ENCODE measurements at places on chromosomes 16 and 17.

- no peak for DNase-seq
Measured at GRCh38 chr16:25235991-25236390, 19.2 kb downstream of the AQP8 start.

- DNase-seq = no peak
Measured at GRCh38 chr16:2663553-2664546, 18.5 kb upstream of the KCTD5 start.

DNA sequence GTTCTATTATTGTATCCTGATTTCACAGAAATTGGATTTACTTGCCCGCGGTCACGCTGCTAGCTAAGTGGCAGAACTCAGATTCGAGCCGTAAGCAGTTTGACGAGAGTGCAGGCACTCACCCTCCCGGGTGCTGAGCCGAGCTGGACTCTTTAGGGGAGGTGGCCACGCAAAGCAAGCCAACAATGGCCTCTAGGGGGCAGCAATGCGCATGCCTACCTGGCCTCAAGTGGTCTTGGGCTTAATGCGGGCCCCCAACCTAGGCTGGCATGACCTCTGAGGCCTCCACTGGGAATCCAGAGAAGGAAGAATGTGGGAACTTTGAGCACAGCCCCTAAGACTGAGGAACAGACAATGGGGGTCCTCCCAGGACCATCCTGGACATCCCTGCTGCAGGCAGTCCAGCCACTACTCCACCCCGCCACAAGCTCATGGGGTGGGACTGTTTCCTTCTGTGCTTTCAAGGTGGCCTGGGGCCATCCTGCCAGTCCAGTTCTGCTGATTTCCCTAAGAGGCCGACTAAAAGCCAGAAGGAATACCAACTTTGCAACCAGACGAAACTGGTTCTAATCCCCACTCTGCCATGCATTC lies 276.5 kb downstream of the XYLT1 start:
- DNase-seq = no peak

- DNase-seq = no peak
Measured at GRCh38 chr17:17728550-17729251, 47.4 kb downstream of the RAI1 start.

GRCh38 chr16:10200637-10201586 lies 18.7 kb upstream of the GRIN2A start:
- no peak for DNase-seq

GRCh38 chr17:9676820-9677310 lies 31.5 kb downstream of the USP43 start:
- DNase-seq = no peak

GRCh38 chr17:39751637-39752036 lies 13.9 kb downstream of the GRB7 start:
- no peak for DNase-seq

DNA sequence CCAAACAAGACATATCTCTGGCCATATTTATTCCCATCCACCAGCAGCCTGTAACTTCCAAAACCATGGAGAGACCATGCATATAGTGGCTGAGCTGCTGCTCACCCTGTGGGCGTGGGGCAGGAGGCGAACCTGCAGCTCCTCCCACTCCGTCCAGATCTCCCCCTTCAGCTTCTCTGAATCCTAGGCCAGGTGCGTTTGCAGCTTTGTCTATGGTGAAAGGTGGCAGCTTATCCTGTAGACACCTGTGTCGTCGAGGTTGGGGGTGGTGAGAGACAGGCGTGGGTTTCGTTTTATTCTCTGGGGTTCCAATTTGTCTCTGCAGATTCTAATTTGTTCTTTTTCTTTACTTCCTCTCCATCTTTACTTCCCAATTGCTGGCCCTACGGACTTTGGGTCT lies 9.7 kb upstream of the ANKS4B start:
- DNase-seq = no peak

DNA sequence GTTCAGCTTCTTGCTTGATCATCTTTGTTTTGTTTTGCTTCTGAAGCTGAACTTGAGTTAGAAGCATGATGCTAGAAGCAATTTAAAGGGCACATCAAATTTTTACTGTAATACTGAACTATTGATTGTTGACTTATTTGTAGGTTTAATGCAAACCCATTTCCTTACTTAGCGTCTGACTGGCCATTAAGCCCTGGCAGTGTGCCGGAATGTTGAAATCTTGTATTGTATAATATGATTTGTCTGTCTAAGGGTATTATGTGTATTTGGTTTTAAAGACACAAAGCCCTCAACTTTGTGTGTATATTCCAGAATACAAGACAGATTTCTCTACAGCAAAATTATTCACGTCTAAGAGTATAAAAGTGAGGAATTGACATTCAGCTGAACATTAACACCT lies 39.7 kb downstream of the NUP93 start:
- DNase-seq = no peak

- DNase-seq = no peak
Measured at GRCh38 chr16:19175492-19176262, 7.6 kb downstream of the SYT17 start.

- DNase-seq = no peak
Measured at GRCh38 chr16:85928401-85928820, 29.4 kb downstream of the IRF8 start.

- no peak for DNase-seq
Measured at GRCh38 chr16:4203748-4204147, 38.1 kb downstream of the SRL start.

GRCh38 chr17:57577751-57578607 lies 167.1 kb downstream of the CCDC182 start:
- no peak for DNase-seq

- no peak for DNase-seq
Measured at GRCh38 chr16:86033016-86033474, 134.1 kb downstream of the IRF8 start.

DNA sequence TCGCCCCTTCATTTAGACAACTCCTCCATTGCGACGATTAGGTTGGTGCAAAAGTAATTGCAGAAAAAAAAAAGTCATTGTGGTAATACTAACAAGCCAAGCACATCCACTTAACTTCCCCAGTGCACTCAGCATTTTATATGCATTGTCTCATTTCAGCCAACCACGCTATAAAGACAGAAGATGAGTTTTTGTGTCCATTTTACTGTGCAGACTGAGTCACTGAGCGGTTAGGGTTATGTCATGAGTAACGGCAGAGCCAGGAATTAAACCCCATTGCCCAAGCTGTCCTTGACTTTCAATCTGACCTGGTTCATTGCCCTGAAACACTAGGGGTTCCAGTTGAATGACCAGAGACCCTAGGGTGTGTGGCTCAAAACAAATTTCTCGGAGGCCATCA lies 218.7 kb downstream of the XYLT1 start:
- no peak for DNase-seq

GRCh38 chr17:39920218-39921210 lies 2.1 kb upstream of the GSDMB start:
- DNase-seq = no peak

DNA sequence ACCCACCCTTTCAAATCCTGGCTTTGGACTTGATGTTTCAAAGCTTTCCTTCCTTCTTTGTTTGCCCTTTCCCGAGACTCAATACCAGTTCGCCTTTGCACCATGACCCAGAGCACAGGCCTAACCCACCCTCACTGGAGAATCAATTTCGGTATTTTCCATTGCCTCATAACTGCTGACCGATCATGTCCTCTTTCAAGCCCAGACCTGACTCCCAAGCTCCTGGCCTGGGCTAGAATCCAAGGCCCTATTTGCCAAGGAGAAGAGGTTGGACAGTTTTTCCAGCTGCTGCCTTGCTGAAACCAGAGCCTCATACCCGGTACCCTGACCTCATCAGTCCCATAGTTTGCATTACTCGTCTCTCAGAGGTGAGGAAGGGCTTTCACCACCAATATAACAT lies 35.3 kb upstream of the HELZ start:
- no peak for DNase-seq

DNA sequence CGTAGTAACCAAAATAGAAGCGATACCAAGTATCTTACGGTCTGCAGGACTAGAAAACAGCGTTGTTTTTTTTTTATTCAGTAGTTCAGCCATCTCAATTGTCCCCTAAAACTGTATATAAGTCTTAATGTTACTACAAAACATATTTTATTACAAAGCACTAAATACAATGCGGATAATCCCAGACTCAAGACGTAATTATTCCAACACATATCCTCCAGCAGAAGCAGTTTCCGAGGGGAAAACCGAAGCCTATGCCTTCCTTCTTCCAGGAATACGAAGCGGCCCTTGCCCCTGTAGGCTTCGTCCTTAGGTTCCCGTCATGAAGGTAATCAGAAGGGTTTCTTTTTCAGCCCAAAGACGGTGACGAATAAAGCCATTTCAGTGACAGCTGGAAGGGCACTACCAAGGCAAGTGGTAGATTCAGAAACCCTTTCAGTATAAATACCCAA lies 2.3 kb downstream of the TMEM107 start:
- no peak for DNase-seq

DNA sequence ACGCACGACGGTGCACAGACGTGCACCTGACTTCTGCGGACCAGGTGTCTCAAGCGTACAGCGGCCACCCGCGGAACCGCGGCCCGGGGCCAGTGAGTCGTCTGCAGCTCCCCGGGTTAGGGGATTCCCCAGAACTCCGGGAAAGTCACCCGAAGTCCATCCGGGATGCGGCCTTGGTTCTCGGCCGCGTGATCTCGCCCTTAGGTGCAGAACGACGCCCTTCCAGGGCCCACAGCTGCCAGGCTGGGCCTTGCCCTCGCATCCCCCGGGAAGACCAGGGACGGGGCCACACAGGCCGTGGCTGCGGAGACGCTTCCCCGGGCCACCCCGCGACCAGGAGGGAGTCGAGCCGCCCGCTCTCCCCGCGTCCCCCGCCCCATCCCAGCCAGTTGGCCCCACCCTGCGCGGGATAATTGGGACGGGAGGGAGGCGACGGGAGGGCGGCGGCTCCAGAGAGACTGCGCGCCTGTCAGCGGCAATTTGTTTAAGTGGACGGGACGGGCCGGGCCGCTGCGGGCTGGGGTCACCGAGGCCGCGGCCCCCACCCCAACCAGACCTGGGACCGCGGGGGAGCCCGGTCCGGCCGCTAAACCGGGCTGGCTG lies 3.6 kb upstream of the TBX2 start:
- no peak for DNase-seq

- no peak for DNase-seq
Measured at GRCh38 chr17:77433385-77434135, 292.8 kb downstream of the SEC14L1 start.

DNA sequence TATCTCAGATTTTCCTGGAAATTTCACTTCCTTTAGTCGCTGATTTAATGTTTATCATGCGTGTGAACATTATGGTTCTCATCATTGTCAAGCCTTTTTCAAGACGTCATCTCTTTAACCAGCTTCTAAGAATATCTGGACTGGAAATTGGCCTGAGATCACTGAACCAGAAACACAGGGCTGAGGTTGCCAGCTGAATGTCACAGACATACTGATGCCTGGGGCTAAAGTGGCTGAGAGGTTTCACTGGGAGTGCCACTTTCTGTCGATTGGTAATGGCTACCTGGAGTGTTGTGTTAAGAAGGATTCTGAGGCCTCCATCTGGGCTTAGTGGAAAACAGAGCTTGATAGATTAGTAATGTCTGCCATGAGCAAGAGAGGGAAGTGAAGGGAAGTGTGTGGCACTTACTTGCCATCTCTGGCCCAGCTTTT lies 54.2 kb downstream of the CRISPLD2 start:
- no peak for DNase-seq

GRCh38 chr16:9241177-9241576 lies 149.7 kb downstream of the HAPSTR1 start:
- DNase-seq = no peak

DNA sequence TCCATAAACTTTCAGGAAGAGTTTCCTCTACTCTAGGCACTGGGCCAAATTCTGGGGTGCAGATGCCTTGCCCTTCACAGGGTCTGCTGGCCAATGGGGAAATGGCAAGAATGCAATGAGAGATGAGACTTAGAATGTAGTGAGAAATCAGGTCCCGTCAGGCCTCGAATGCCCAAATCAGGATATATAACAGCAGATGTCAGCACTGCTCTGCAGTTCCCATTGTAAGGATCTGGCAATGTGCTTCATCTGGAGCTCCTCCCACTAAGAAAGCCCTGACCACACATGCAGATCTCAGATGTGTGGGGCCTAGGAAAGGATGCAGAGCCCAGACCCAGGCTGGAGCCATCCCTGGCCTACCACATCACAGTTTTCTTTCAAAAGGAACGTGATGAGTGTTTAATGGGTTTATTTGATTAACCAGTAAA lies 13.9 kb upstream of the LPCAT2 start:
- no peak for DNase-seq

GRCh38 chr16:58499615-58500351 lies at the start of gene NDRG4:
TSS of gene NDRG4 (plus strand) at chr16:58500143. CDS start at chr16:58500249, 106 bp downstream.
- DNase-seq = peak; percentile 91

- DNase-seq = no peak
Measured at GRCh38 chr17:21330436-21331160, 45.6 kb upstream of the KCNJ12 start.

DNA sequence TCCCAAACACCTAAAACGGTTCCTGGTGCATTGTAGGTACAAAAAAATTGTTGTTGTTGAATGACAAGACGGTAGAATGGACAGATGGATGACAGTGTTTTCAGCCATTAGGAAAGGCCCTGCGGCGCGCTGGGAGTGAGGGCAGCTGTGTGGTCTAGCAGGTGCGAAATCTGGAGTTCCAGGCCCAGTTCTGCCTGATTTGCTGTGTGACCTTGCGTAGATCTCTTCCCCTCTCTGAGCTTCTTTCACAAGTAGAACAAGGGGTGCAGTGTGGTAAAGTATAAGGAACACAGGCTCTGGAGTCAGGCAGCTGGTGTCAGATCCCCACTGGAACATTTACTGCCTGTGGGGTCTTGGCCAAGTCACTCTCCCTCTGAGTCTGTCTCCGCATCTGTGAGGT lies 25.3 kb downstream of the SPNS2 start:
- no peak for DNase-seq

GRCh38 chr17:43880420-43880991 lies 26.8 kb downstream of the MPP2 start:
- peak; percentile 25 for DNase-seq

- no peak for DNase-seq
Measured at GRCh38 chr17:67046398-67046797, 2.0 kb downstream of the CACNG1 start.

GRCh38 chr16:88957887-88958577 lies 19.0 kb downstream of the CBFA2T3 start:
- no peak for DNase-seq

DNA sequence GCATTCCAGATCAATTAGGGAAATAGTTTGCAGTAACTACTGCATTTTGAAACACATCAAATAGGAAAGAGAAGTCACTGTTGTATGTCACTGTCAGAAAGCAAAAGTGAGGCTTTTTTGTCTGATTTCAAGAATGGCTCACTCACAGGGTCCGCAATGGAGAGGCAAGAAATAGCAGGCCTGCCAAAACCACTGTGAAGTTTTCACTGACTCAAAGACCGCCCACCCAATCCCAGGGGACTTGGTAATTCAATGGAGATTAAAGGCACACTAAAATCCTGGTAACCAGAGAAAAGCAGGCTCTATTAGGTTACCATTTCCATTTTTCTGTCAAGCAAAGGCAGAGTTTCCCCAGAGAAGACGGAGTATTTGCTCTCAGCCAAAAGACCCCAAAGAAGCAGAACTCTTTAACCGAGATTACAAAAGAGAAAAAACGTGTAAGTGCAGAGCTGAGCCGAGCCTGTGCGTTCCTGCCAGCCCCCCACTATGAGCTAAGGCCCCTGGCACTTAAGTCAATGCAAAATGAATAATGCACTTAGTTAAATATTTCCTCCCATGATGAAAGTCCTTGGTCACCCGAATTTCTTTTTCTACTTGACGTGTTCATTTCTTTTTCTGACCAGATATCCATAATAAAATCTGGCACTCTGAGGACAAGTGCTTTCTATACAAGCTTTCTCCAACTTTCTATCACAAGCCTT lies 57.0 kb downstream of the FOXL1 start:
- no peak for DNase-seq
